ENCODE measurements at places on chromosomes 7 and 10.

- no peak for DNase-seq
Observed at GRCh38 chr10:79079490-79080355, 11.0 kb downstream of the ZMIZ1 start.

DNA sequence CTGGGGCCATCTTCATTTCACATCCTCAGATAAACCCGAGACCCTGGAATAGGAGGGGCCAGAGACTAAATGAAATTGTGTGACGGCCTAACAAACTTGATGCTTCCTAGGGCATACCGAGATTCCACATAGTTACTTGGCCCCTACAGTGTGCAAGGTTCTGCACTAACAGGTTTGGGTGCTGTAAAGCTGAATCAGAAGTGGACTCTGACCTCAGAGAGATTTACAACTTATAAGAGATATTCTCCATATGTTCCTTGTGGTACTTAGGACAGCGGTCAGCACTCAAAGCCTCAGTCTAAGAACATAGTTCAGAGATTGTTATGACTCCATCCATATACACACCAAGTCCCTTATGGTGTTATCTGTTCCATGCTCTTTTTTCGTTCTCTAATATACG, 55.1 kb upstream of the FHIP2A start:
- DNase-seq = no peak

DNA sequence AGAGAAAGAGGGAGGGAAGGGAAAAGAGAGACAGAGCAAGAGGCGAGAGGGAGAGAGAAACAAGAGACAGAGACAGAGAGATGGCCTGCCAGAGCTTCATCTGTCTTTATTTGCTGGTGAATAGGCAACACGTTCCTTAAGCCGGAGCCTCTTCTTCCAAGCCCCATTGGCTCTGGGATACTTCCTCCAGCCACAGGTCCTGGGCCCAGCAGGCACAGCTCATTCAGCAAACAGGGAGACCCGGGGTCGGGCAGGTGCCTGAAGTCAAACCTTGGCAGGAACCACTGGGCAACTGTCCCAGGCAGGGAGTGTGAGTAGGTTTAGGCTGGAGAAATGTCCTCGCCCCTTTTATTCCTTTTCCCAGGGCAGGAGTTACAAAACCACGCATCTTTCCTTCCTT, 68.2 kb downstream of the MYL10 start:
- DNase-seq = no peak

DNA sequence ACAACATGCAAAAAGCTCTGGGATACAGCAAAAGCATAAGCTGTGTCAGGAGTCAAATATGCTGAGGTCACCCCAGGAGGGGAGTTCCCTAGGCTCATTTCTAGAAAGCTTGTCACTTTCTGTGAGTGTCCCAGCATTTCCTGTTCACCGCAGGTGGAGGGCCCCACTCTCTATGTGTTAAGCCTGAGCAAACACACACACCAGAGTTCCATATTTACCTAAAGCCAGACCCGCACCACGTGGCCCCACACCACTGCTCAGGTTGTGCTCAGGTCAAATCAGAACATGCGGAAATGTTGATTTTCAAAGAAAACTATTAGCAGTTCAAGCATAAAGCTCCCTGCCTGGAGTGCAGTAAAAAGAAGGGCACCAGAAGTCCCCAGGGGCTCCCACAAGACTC, 259.6 kb upstream of the PPP2R2D start:
- peak; percentile 11 for DNase-seq

GRCh38 chr7:46494028-46494427, 573.0 kb upstream of the IGFBP3 start:
- DNase-seq = no peak

DNA sequence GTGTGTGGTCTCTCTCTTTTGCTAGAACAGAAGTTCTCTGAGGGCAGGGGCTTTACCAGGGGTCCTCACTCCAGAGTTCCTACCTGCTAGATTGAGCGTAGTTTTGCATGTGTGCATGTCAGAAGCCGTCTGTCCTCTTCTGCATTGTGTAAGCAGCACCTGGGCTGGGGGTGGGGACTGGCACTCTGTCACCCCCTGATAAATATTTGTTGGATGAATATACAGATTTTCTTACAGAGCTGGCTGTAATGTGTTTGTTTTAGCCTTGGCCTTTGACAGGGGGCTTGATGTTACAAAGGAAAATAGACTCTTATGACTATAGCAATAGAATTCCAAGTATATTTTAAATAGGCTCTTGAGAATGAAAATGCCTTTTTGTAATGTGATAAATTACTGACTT, 46.6 kb downstream of the WDR37 start:
- no peak for DNase-seq

Data from stimulated activated CD8-positive, alpha-beta memory T cell treated with anti-CD3 and anti-CD28 coated beads, Interleukin-2, amount 100 ng/mL, for 48 hours (primary cell).